ENCODE measurements at places on chromosomes 7 and 10.

DNA sequence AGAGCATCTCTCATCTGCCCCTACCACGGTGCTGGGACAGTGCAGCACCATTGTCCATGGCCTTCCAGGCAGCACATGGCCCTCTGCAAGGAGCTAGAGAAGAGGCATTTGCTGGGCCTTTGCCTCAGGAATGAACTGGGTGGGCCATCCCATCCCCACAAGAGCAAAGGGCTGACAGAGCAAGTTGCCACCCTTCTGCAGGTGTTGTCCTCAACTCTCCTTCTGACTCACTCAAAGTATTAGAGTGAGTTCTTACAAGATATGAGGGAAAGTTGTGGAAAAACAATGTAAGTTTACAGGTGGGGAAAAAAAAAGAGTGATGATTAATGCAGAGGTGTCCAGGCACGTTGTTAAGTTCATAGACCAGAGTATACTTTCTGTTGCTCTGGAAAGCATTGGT is 261.2 kb downstream of the SKIDA1 start:
- no peak for DNase-seq

- DNase-seq = no peak
These were observed 9.9 kb downstream of the CRPPA start for GRCh38 chr7:16411391-16411790.

GRCh38 chr7:115113776-115114175 is 191.9 kb downstream of the MDFIC start:
- DNase-seq = no peak

DNA sequence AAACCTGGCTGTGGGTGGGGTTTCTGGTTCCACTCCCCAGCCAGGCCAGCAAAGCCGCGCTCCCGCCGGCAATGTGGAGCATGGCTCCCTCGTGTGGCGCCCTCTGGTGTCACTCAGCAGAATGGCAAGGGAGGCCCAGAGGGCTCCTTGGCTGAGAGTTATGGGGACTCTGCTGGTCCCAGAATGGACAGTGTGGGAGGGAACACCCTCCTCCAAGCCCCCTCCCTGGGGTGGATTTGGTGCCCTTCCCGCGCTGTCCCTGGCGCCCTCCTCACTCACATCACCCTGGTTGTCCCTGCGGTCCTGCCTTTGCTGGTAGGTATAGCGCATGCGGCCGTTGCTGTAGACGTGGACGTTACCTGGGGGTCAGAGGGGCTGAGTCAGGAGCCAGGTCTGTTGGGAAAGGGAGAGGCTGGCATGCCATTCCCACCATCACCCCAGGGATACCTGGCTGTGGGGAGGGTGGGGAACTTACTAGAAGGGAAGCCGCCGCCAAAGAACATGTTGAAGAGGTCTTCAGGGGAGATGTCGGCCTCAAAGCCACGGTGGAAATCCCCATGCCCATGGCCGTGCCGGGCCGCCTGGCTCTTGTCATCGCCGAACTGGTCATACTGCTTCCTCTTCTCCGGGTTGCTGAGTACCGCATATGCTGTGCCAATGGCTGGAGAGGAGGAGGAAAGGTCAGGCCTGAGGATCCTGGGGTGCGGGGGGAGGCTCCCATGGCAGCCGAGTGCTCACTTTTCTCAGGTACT is 14.0 kb downstream of the DNAJB12 start:
- DNase-seq = peak; percentile 76

- DNase-seq = no peak
These were observed 77.9 kb downstream of the ANK3 start for GRCh38 chr10:60311821-60312220.

- no peak for DNase-seq
These were observed 939.6 kb downstream of the NRG3 start for GRCh38 chr10:82814635-82815034.

GRCh38 chr7:148958061-148958460 is 70.2 kb downstream of the PDIA4 start:
- no peak for DNase-seq

DNA sequence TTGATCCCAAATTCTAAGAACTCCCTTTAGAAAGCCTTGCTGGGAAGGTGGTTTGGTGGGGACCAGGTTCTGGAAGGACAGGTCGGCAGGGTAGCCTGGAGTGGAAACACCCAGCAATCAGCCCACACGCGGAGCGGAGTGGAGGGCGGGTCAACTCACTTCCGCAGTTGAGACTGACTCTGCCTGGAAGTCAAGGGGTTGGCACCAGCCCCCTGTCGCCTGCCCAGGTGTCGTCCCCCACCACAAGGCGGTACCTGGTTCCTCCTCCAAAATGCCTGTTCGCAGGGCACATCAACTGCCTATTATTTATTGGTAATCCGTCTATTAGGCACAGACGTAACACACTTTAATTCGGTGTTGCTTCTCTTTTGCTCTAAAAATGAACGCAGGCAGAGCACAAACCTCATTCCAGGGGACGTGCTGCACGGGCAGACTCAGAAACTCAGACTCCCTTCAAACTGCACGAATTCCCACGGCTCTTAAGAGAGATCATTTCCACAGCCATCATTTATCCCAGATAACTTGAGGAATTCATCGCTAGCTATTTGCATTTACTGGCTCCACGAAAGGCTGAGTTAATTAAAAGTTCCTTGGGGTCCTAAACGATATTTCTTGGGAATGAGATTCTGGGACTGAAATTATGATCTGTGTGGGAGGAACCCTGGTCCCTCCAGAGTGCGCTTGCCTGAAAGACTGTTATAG is 248.2 kb upstream of the PPP2R2D start:
- DNase-seq = no peak

- no peak for DNase-seq
These were observed 99.1 kb downstream of the UNCX start for GRCh38 chr7:1331561-1332467.

GRCh38 chr10:66242885-66243284 is 683.0 kb upstream of the LRRTM3 start:
- DNase-seq = no peak

DNA sequence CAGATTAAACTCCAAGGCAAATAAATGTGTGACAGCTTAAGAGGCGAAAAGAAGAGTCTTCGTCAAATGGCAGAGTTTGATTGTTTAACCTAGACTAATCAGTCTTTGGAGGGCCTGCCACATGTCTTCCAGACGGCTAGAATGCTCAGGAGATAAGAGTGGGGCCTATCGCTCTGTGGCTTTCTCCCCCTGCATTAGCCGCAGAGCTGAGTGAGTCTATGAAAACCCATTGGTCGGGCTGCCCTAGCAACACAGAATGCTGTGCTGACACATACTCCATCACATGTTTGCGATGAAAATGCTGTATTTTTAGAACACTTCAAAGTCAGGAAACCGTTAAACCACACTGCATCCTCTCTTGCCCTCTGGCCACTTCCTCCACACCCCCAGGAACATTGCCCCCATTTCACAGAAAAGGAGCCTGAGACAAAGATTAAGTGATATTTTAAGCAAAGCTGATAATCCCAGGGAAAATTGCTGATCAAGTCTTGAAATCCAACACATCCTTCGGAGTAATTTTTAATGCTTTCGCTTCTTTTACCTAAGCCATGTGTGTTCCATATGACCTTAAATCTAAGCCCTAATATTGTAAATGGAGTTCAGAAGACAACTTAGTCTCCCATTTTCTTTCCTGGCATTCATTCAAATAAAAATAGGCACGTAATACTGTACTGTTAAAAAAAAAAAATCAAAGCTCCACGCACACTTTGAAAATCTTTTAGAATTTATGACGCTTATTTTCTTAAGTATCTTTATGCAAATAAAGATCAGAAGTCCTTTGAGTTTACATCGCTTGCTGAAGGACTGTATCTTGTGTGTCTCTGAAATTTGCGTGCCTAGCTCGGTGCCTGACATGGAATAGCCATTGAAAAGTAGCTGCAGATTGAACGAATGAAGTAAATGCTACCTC is 161.2 kb downstream of the CELF2 start:
- DNase-seq = peak; percentile 79

GRCh38 chr10:60305380-60305892 is 84.2 kb downstream of the ANK3 start:
- no peak for DNase-seq

- DNase-seq = no peak
These were observed 70.7 kb downstream of the PROSER2 start for GRCh38 chr10:11893749-11894278.

GRCh38 chr7:100804681-100805431 is 22.5 kb downstream of the EPHB4 start:
- no peak for DNase-seq

GRCh38 chr7:21430575-21430954 is 2.7 kb downstream of the SP4 start:
- no peak for DNase-seq

- no peak for DNase-seq
These were observed 9.8 kb downstream of the ALOX5 start for GRCh38 chr10:45383682-45384330.

DNA sequence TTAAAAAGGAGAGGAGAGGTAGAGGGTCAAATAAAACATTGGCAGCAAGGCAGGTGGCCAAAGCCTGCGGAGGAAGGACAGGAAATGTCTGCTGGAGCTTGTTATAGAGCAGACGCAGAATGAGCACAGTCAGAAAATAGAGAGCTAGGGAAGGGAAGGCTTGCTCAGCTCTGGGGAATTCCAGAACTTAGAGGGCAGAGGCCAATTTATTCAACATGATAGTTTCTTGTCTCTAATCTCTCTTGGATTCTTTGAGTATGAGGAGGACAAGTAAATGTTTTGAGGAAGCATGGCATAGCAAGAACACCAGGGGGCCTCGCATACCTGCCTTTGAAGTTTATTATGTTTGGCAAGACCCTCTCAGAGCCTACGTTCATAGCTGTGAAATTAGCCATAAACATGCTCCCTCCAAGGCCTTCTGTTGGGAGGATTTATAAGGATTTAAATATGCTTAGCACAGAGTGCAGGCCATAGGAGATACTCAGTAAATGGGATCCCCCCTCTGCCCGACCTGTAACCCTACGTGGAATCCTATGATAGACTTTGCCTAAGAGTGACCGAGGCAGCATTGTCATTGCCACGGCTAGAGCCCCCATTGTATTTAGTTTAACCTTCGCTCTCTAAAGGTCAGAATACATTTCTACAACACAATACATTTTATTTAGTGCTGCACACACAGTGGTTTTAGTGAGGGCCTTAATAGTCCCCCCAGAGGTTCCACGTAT is 293.9 kb downstream of the CCDC3 start:
- DNase-seq = no peak

DNA sequence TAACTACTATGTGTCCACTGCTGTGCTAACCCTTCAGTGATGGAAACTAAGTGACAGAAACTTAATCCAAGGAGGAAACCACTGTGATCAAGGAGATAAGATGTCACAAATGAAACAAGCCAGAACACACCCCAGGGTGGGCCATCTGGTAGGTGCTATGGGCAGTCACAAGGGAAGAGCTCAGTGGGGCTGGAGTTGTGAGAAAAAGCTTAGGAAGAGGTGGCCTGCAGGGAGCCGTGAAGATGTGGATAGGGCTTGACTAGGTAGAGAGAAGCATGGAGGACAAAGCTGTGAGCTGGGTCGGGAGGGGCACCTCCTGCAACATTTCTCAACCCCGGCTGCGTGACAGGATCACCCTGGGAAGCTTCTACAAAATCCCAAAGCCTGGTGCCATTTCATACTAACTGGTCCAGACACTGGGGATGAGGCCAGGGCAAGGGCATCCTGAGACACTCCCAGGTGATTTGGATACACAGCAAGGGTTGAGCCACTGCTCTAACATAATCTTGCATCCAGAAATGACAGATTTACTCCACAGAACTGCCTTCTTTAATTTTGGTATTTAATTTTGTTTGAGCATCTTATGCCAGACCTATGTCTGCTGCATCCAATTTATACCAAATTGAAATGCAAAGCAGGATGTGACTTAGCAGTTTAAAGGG is 69.3 kb downstream of the OSBPL3 start:
- DNase-seq = no peak

- no peak for DNase-seq
These were observed 16.9 kb upstream of the OTUD1 start for GRCh38 chr10:23422003-23422411.

DNA sequence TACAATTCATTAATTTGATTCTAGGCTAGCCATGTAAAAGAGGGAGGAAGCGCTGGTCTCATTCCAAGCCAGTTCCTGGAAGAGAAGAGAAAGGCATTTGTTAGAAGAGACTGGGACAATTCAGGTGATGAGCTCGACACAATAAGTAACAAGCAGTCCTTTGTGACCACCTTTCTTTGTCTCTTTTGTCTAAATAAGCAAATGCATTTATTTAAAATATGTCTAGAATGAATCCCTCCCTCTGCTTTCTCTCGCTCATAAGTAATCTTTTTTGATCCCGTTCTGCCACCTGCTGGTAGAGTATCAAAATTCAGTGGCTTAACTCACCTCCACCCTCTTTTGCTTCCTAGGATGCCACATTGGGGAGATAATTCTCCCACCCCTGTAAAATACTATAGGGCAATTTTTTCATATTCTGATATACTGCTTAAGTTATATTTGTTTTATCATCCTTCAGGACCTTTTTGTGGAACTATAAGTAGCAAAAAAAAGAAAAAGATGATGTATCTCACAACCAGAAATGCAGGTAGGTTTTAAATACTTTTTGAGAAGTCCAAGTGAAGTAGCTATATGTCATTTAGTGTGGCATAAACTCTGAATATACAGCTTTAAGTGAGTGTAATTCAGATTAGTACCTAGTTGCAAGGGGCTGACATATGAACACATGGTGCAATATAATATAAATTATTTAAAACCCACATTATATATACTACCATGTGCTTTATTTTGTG is 91.5 kb downstream of the GSDME start:
- no peak for DNase-seq

DNA sequence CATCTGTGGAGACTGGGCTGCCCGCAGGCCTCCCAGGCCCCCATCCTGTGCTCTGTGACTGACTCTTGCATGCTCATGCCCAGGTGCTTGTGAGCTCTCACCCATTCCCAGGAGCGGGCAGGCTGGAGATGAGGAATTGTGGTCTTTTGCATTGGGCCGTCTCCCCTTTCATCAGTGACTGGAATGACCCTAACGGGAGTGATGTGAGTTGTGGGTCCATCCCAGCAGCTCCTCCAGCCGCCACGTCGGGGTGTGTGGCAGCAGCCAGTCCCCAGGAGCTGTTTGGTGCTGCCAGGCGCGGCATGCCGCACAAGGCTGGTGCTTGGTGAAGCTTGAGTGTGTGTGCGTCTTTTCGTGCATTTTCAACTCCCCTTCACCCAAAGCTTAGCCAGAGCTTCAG is 164.2 kb downstream of the ACTR3B start:
- DNase-seq = no peak

DNA sequence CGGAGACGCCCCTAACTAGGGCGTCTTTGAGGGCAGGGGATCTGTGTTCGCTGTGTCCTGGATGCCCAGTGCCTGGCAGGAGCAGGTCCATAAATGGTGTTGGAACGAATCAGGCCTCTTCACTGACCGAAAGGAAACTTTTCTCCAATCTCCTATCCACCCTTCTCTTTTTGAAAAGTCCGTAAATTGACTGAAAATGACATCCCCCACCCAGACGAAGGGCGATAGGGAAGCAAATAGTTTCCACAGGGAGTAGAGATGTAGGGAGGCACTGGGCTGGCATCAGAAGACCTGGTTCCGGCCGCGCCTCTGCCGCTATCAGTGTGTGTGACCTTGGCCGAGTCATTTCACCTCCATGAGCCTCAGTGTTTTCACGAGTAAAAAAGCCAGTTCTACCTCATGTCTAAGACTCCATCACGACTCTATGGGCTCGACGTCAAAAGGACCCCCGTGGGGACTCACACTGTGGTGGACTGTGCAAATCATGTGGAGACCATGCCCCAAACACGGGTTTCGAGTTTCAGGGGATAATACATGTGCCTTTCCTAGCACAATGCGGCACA is 497 bp upstream of the RAB11FIP2 start:
- no peak for DNase-seq

Measured in CD4-positive, alpha-beta T cell (primary cell).